ENCODE measurements at places on chromosomes 3 and 15. TPM values are rescaled to one million over a fixed set of nuclear protein-coding genes. Genes with fewer than 3 reads are reported as not detected.

Gene ACP3
- total RNA-seq: not detected

Gene XCR1
- total RNA-seq: not detected

DNA sequence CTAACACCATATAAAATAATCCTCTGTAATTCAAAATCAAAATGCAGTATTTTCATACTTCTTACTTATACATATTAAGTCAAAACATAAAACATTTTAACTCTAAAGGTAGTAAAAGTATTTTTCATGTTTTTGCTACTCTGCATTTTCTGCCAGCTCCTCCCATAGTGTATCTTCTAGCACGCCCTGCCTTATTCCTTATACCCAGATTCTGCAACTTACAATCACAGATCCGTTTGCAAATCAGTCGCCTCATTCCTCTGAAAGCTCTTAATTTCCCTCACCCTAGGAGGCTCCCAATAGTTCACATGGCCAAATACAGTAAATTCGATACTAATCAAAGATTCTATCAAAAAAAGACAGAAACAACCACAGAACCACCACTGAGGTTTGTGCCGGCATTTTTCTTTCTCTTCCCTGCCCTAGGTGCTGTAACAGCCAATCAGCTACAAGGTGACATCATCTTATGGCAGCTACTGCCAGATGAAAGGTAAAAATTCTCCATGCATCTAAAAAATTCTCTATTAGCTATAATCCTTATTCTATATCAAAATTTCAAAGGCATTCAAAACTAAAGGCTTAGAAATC lies 72.9 kb downstream of the CLASP2 start:
- H3K36me3 ChIP-seq: peaks cover 2% of the 10 kb centered on the region
- H3K27ac ChIP-seq: peak overlapping the region; percentile 8
- peak overlapping the region; percentile 61 for H3K4me3 ChIP-seq
- DNase-seq: peak; percentile 48
- no peaks in the 10 kb centered on the region for H3K27me3 ChIP-seq
- H3K4me1 ChIP-seq: peaks cover 19% of the 10 kb centered on the region

DNA sequence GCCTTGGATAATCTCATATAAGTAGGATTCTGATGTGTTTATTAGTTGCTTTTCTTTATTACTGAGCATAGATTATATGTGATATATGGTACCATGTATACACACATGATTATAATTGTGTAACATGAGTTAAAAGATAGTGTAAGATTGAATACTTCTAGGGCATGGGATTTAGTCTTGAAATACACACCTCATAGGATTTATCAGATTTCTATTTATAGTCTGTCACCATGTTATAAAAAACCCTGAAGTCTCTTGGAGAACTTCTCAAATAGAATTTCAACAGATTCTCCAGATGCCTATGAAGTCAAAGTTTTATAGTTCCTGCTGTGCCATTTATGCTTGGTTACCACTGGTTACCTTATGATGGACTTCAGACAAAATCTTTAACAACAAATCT lies 11.2 kb upstream of the KPNA4 start:
- H3K27ac ChIP-seq: no peak overlapping the region
- no peaks in the 10 kb centered on the region for H3K4me1 ChIP-seq
- no peak for DNase-seq
- H3K27me3 ChIP-seq: peaks cover 13% of the 10 kb centered on the region

- peak overlapping the region; percentile 49 for H3K4me3 ChIP-seq
- no peaks in the 10 kb centered on the region for H3K36me3 ChIP-seq
- peaks cover 11% of the 10 kb centered on the region for H3K4me1 ChIP-seq
- H3K27me3 ChIP-seq: peaks cover 23% of the 10 kb centered on the region
Observed at GRCh38 chr3:96813134-96813819, 1.1 kb upstream of the EPHA6 start.

- H3K36me3 ChIP-seq: no peaks in the 10 kb centered on the region
- no peaks in the 10 kb centered on the region for H3K4me1 ChIP-seq
- no peaks in the 10 kb centered on the region for H3K27me3 ChIP-seq
- no peak overlapping the region for H3K27ac ChIP-seq
- H3K4me3 ChIP-seq: no peak overlapping the region
Observed at GRCh38 chr15:86834115-86834863, 754.6 kb downstream of the AGBL1 start.

Data from activated CD4-positive, alpha-beta T cell treated with anti-CD3 and anti-CD28 coated beads for 36 hours (primary cell).